AG09319 (cell line): ENCODE measurements at places on chromosomes 7 and 10.

DNA sequence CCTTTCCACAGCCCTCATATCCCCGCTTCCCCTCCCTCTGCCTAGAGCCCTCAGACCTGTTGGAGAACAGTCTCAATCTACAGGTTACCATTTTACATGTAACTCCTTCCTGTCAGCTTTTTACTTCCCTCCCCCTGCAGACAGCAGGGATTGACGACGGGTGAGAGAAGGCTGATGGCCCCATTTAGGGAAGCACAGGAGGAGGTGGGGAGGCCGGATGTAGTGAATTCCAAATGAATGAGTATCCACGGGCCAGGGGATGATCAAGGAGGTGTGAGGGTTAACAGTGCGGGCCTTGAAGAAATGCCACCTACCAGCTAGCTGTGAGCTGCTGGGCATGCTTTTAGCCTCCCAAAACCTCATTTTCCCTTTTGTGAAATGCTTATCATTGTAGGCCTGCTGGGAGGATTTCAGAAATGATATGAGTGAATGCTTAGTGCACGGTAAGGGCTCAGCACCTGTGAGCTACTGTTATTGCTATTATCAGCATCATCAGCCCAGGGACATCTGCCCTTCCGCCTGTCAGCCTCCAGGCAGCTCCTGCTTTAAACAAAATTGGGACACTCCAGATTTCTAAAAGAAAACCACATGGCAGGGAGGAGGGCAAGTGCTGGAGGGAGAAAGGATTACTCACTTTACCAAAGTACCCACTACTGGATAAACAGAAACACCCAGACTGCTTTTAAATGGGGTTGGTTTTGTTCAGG is 6.5 kb upstream of the NANOS1 start:
- DNase-seq: no peak

DNA sequence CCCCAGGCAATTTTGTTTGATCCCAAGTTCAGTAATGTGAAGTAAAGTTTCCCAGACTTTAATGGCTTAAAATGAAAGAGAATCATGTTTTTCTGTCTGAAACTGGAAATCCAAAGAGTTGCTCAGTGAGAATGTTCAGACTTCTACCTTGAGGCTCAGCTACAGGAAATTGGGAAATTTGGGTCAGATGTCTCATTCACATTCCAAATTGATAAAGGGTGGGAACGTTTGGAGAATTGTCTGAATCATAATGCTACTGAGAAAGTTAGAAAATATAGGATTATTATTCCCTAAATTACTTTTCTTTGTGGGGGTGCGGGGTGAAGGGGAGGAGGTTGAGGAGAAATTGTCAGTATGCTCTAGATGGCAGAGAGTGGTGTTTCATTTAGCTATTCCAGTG is 773.9 kb downstream of the LRMDA start:
- DNase-seq: no peak

DNA sequence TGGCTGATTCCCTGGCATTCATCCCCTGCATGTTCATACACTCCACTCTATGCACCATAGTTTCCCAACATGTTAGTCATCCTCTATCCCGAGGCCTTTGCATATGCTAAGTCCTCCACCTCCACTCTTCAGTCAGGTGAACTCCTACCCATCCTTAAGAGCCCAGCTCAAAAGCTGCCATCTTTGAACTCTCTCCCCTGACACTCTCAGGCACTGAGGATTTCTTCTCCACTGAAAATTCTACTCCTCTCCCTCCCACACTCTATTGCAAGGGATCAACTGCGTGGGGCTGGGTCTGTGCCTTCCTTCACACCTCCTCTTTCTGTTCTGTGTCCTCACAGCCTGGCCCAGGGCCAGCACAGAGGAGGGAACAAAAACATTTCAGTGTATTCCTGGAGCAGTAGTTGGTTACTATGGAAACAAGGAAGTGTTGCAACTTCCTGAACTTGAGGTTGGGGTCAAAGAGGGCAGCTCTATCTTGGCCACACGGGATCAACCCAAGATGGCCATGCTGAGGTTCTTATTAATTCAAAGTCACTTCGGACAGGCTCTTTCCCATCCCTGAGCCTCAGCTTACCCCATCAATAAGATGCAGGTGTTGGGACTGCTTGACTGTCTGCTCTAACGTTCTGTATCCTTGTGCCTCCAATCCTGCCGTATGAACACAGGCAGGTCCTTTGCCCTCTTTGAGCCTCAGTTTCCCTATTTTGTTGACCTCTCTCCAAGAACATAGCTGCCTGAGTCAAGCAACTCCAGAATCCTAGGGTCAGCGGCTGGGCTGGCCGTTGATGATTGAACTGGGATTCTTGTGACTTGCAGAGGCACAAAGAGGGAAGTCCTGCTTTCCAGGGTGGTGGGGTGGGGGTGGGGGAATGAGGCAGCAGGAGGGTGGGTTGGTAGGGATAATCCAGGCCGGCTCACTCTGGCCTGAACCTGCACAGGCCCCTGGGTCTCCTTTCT is 15.5 kb downstream of the ZMIZ1 start:
- peak; percentile 71 for DNase-seq

DNA sequence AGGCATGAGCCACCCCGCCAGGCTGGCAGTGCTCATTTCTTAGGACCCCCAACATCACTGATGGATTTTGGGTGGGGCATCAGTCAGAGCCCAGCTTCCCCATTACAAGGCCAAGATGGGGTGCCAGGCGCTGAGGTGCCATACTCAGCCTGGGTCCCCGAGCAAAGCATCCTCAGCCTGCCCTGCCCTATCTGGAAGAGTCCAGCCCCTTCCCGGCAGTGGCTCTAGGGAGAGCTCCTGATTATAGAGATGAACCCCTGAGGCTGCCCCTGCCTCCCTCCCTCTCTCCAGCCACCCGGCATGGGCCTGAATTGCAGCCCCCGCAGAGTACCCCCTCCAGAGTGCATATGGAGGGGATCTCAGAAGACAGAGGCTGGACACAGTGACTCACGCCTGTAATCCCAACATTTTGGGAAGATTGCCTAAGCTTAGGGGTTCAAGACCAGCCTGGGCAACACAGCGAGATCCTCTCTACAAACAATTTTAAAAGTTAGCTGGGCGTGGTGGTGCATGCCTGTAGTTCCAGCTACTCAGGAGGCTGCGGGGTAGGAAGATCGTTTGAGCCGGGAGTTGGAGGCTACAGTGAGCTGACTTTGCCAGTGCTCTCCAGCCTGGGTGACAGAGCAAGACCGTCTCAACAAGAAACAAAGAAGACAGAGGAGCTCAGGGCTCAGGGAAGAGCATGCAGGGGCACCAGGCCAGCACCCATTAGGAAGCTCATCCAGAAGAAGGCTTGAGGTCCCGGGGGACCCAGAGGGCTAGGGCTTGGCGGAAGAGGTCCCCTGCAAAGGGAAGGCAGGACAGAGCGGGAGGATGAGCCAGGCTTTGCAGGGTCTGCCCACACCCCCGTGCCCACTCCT is 13.3 kb downstream of the LAT2 start:
- no peak for DNase-seq

DNA sequence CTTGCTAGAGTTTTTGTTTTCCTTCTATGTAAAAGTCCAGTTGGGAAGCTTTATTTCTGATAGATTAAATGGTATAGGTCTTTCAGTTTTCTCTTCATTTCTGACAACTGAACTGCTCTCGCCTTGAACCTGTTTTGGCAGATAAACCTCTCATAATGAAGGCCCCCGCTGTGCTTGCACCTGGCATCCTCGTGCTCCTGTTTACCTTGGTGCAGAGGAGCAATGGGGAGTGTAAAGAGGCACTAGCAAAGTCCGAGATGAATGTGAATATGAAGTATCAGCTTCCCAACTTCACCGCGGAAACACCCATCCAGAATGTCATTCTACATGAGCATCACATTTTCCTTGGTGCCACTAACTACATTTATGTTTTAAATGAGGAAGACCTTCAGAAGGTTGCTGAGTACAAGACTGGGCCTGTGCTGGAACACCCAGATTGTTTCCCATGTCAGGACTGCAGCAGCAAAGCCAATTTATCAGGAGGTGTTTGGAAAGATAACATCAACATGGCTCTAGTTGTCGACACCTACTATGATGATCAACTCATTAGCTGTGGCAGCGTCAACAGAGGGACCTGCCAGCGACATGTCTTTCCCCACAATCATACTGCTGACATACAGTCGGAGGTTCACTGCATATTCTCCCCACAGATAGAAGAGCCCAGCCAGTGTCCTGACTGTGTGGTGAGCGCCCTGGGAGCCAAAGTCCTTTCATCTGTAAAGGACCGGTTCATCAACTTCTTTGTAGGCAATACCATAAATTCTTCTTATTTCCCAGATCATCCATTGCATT is 27.1 kb downstream of the MET start:
- DNase-seq: no peak

- DNase-seq: no peak
These were observed 80.4 kb downstream of the UBE3C start for GRCh38 chr7:157219154-157219553.

DNA sequence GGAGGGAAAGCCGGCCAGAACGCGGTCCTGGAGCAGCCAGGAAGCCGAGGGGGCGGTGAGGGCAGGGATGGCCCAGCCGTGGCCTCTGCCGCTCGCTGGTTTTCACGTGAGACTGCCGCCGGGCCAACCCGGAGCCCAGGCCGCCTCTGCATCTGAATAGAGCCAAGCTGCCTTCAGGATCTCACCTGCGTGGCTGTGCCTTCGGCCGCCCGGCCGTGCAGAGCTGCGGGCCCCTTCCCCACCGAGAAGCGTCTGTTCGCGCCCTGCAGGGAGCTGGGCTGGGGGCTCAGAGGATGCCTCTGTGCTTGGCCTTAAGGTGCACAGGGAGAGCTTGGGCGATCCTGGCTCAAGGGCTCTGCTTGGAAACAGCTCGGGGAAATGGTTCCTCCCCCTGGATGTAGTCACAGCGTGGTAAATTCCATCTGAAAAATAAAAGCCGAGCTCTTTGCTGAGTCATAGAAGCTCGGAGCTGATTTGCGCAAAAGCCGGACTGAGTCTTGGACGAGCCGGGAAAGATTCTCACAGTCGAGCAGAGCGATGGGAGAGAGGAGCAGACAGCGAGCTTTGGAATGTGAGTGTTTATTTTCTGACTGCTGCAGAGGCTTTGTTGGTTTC is at the start of gene JAKMIP3:
TSS of gene JAKMIP3 (plus strand) at position 456 of the 615 bp plus-strand sequence. CDS start 38,863 bp downstream, outside the sequence.
- DNase-seq: peak; percentile 77

DNA sequence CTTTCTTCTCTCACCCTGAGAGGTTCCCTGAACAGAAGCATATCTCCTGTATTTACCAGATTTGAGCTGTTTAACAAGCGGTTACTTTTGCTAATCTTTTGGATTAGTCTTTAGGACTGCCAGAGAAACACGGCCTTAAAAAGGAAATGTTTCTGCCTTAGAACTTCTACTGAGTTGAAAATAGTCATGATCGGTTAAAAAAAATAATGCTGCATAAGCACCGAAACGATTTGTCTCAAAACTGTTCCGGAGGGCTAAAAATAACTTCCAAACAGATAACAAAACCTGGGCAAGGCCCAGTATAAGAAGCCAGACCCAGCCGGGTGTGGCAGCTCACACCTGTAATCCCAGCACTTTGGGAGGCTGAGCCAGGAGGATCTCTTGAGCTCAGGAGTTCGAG is 43.3 kb upstream of the CYTH3 start:
- no peak for DNase-seq

- no peak for DNase-seq
These were observed 63.6 kb upstream of the TRIM24 start for GRCh38 chr7:138396251-138397070.

- no peak for DNase-seq
These were observed at the start of gene SNCG for GRCh38 chr10:86958116-86958900. SNCG (plus strand) TSS chr10:86958599; CDS start chr10:86958698, 99 bp downstream.
